Mesothelial cell of epicardium (in vitro differentiated cells): ENCODE measurements at places on chromosomes 1 and 21. TPM values are rescaled to one million over a fixed set of nuclear protein-coding genes. Genes with fewer than 3 reads are reported as not detected.

GRCh38 chr1:235920596-235921375 is 54.1 kb upstream of the LYST start:
- DNase-seq, result no peak

Gene A3GALT2
- 0.51 to 0.58 TPM (median 0.52 TPM) in 3 replicates for total RNA-seq

Gene TENT5C
- total RNA-seq, result 0.23 to 0.31 TPM (median 0.27 TPM) in 3 replicates

Gene HCRTR1
- total RNA-seq, result 0.71 to 1.1 TPM (median 0.98 TPM) in 3 replicates

DNA sequence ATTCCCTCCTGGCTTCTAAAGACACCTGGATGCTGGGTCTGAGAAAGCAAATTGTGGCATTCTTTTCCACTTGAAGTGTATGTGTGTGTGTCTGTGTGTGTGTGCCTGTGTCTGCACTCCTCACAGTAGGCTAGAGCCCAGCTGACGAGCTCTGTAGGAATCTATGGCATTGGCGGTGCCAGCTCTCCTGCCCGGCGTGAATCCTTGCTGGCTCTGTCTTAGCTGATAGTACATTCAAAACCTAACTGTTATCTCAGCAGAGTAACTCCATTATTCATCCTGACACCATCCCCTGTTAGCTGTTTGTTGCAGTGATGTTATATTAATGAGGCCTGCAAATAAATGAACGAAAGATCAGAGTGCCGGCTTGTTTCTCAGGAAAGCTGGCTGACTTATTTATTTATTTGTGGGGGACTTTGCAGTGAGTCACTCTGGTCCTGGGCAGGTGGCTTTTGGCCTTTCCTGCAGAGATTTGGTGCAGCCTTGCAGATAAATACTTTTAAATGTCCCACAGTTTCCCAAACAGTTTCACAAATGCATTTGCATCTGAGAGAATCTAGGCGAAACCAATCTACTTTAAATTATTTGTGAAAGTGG is 160.6 kb upstream of the CD34 start:
- no peak for DNase-seq

- DNase-seq, result no peak
Measured at GRCh38 chr1:225689882-225690459, 37.0 kb upstream of the ENAH start.

- no peak for DNase-seq
Measured at GRCh38 chr1:151721788-151722510, 627 bp downstream of the RIIAD1 start.

DNA sequence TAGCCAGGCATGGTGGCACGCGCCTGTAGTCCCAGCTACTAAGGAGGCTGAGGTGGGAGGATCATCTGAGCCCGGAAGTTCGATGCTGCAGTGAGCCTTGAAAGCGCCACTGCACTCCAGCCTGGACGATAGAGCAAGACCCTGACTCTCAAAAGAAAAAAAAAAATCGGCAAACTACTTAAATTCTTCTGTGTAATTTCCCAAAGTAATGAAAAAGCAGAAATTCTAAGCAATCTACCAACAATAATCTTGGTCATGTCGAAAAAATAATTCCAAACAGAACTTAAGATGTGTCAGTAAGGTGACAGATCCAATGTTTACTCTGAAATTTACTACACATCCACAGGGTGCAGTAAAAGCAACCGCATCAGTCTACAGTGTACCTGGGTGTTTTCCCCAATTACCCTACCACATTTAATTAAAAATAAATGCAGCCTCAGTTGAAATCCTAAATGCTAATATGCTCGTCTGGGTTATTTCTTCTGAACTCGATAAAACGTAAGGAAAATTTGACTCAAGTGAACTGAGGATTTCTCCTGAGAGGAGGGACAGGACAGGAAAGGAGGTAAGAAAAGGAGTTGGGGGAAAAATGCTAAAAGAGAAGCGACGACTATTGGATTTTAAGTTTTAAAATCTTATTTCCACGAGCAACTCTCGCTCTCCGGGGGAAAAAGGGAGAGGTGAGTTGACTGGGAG is 801 bp downstream of the EPRS1 start:
- DNase-seq, result no peak

- no peak for DNase-seq
Measured at GRCh38 chr1:78645723-78646122, 3.9 kb upstream of the IFI44 start.

- no peak for DNase-seq
Measured at GRCh38 chr1:41357451-41358101, 3.7 kb upstream of the FOXO6 start.

- no peak for DNase-seq
Measured at GRCh38 chr1:198923993-198924392, 285.2 kb downstream of the PTPRC start.

DNA sequence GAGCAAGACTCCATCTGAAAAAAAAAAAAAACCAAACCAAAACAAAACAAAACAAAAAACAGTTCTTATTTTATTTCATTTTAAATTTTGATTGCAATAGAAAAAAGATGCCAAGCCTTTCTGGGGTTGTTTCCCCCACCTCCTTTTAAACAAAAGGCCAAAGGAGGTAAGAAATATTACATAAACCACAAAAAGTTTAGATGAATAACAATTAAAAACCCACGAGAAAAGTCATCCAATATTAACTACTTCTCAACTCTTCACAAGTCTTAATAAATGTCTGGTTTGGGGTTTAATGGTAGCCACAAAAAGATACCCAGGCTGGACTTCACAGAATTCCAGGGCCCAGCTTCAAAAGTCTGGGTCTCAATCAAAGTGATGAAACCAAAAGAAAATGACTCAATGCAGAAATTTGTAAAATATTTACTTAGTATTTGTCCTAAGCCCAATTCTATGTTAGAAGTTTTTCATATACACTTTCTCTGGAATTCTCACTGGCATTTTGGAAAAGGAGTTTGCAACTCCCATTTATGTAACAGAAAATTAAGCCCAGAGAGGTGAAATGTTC is 47.0 kb upstream of the SDC3 start:
- DNase-seq, result no peak

Gene DNAJC28
- total RNA-seq, result 2.6 to 3.1 TPM (median 2.8 TPM) in 3 replicates

DNA sequence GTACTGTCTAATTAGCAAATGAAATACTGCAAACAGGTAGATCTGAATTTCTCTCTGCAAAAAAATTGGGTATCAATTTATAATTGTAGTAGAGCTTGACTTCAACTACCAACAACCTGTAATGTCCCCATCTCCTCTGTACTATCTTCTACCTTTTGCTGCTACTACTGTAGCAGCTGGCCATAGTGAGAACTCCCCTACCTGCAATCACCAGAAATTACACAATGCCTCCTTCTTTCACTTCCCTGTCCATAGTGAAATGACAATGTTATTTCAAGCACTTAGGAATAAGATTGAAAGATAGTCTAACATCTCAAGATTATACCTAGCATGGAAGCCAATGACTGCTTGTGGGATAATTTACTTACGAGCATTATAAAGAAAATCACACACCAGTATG is 100.4 kb downstream of the ACBD6 start:
- DNase-seq, result no peak

GRCh38 chr1:25460020-25460419 is 29.3 kb downstream of the MACO1 start:
- no peak for DNase-seq

GRCh38 chr1:76303340-76303717 is 228.8 kb downstream of the ST6GALNAC3 start:
- no peak for DNase-seq

DNA sequence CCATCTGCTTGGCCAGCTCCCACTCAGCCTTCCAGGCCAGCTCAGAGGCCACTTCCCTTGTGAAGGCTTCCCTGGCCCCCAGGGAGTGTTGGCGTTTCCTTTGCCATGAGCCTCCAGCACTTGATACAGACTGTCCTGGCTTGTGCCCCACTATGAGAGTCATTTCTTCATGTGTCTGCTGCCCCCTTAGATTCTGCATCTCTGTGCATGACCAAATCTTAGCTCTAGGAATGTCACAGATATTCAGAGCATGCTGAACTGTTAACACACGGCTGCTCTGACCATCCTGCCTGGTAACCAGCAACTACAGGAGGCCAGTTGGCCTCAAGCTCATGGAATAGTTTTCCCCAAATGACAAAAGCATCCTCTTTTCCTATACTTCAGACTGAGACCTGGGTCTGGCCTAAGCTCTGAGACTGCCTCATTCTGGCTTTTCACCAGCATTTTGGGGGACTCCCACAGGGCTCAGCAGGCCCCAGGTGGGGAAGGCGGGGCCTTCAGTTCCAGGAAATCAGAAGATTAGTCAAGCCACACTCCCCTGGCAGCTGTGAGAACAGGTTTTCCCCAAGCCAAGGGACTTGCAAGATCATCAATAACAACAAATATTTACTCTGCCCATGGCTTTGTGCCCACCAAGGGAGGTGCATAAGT is 182.6 kb upstream of the EDN2 start:
- no peak for DNase-seq

DNA sequence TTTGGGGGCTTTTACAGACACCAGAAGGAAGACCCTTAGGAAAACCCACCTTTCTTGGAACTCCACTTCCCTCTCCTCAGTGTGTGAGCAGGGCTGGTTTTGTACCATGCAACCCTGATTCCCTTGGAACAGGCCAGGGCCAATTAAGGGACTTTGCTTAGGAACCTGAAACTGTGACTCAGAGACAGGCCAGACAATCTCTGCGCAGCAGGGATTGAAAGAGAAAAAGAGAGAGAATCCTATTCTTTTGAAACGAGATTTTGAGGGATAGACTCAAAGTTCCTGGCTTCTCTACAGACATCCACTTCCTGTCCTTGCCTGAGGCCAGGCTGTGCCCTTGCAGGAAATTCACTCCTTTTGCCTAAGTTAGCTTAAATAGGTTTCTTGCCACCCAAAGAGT is 23.1 kb upstream of the C1orf198 start:
- no peak for DNase-seq

DNA sequence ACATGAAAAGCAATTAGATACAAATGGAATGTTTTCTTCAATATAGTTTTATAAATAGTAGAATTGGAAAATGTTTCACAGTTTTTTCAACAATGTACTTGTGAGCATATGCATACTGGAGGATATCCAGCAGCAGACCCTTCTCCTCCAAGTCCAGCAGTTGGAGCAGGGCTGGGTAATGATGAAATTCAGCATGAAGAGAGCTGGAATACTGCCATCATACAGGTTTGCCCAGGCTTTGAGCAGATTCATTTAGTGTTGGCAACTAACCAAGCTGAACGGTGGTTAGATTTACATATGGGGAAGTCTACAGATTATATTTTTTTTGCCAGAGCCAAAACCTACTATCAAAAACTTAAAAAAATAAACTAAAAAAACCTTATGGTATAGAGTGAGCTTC is 38.3 kb downstream of the WDR3 start:
- DNase-seq, result no peak

- DNase-seq, result no peak
Measured at GRCh38 chr1:203227371-203228083, 1.9 kb downstream of the CHIT1 start.

- DNase-seq, result no peak
Measured at GRCh38 chr1:178011465-178011828, 41.6 kb upstream of the SEC16B start.

- no peak for DNase-seq
Measured at GRCh38 chr1:3356827-3357460, 97.5 kb upstream of the ARHGEF16 start.

- DNase-seq, result no peak
Measured at GRCh38 chr1:46613661-46614603, 2.7 kb downstream of the MOB3C start.

Gene CELA3B
- not detected in 3 replicates for total RNA-seq

- no peak for DNase-seq
Measured at GRCh38 chr1:113325022-113325421, 65.3 kb upstream of the MAGI3 start.

DNA sequence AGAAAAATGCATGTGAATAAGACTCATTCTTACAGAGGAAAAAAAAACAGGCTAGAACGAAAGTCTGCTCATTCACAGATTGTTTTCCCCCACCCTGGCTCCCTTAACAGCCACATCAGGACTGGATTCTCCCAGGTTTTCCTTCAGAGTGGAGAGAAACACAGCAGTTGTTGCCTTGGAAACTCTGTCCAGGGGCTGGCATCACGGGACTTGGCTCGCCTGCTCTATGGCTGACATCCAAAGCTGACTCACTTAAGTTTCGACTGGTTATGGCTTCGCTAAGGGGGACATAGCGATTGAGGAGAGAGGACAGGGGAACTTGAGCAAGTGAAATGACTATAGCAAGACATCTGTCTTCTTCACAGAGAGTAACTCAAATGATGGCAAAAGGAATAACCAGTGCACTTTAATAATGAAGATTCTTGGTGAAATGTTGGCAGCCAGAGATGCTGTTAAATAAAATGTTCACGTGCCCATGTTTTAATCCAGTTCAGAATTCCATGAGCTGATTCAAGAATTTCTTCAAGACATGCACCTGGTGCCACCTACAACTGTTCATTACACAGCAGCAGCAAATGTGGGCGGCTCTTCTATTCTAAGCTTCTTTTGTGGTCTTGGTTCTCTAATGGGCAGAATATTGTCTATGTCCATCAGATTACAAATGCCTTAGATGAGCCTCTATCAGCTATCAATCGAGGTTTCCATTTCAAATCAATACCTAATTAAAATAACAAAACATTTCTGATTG is 21.8 kb downstream of the MIS18A start:
- no peak for DNase-seq

Gene LMOD1
- 4.8 to 5.6 TPM (median 5.4 TPM) in 3 replicates for total RNA-seq

DNA sequence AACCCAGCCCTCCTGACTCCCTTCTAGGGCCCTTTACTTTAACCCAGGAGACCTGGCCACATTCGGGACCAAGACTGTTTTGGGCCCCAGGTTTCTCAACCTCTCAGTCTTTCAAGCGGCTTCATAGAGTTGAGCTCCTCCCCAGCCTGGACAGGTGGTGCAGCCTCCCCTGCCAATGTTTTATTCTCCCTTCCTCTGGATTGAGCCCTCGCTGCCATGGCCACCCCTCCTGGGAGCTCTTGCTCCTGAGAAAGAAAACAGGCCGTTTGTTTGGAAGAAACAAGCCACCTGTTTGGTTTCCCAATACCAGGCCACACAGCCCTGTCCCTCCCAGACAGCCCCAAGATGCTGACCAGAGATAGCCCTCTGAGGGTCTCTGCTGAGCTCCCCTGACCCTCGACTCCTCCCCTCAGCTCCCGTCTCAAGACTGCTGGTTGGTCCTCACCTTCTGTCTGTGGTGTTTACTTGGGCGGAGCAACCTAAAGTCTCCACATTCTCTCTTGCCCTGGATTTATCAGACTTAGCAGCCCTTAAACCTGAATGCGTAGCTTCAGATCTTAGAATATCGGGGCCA is 3.3 kb downstream of the TMEM51 start:
- DNase-seq, result no peak

GRCh38 chr1:209875515-209875914 is 47.7 kb downstream of the UTP25 start:
- DNase-seq, result no peak

- no peak for DNase-seq
Measured at GRCh38 chr1:32743380-32744070, 41.0 kb upstream of the SYNC start.

- no peak for DNase-seq
Measured at GRCh38 chr1:175733722-175734121, 9.7 kb downstream of the TNR start.

- peak; percentile 52 for DNase-seq
Measured at GRCh38 chr1:20732071-20732587, 374 bp downstream of the SH2D5 start.

Gene EPRS1
- 76.9 to 80.7 TPM (median 78.0 TPM) in 3 replicates for total RNA-seq

Gene REN
- total RNA-seq, result 0.29 to 0.41 TPM in 2 of 3 replicates, not detected in the other

GRCh38 chr1:244454412-244454811 is 2.7 kb upstream of the ADSS2 start:
- DNase-seq, result peak; percentile 39
